ENCODE measurements at places on chromosomes 12 and 14.

- no peak for DNase-seq
Measured at GRCh38 chr14:49408187-49408933, 177.8 kb downstream of the RPS29 start.

DNA sequence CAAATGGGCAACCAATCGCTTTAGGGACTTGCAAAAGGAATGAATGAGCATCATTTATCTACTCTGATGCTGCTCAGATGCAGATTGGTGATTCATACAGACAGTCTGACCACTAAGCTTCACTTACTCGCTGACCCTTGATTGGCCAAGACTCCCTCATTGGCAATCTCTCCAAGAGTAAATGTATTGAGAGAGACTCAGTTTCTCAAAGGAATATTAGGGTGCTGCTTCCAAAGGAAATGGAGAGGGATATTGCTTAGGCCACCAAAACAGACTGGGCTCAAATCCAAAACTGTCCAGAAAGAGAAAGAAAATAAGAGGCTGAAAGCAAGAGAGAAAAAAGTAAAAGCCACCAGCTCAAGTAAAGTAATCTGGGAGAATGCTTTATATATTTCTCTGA is 785.2 kb downstream of the GALC start:
- no peak for DNase-seq

DNA sequence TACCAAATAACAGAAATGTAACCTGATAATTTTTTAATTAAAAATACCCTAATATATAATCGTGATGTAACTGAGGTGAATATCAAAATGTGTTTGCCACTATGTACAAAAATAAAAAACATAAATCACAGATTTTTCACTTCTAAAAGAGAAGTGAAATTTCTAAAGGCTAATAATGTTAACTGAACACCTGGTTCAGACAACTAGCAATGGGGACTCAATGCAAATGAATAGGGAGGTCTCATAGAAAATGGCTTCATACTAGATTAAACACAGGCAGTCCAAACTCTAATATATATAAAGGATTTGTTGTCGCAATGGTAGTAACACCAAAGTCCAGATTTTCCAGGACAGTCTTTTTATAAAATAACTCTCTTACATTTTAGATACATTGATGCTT is 365.4 kb upstream of the ATP2B1 start:
- DNase-seq, result no peak

DNA sequence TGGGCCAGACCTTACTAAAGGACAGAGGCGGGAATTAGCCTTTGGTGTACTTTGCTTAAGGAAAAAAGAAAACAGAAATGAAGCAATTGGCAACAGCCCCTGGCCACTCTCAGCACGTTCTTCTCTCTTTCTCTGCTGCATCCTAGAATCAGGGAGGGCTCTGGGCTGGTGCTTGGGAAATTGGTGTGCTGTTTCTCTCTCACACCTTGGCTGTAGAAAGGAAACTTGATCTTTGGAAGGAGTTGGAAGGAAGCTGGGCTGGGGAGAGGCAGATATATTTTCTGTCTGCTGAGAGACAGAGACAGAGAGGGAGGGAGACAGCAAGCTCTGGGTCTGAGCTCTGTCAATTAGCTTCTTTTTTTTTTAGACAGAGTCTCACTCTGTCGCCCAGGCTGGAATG is 27.4 kb downstream of the NOS1 start:
- no peak for DNase-seq

DNA sequence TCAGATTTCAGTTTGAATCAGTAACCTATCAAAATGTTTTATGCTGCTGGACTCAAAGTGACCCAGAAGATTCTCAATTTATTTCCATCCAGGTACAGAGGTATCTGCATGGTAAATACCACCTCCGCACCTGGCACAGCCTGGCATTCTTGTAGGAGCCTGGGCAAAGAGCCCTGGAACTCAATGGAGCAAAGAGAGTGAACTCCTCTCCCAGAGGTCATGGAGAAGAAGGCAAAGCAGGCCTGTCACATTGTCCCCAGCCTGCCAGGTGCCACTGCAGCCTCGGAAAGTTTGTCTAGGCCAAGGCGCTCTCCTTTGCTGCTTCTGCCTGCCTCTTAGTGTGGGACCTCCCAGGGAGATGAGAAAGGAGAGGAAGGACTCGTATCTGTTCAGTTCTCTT is 319.8 kb downstream of the ZFP36L1 start:
- no peak for DNase-seq

- no peak for DNase-seq
Measured at GRCh38 chr12:108693751-108694150, 37.6 kb downstream of the CORO1C start.

GRCh38 chr12:18427520-18427919 is 166.2 kb downstream of the PIK3C2G start:
- DNase-seq, result no peak

DNA sequence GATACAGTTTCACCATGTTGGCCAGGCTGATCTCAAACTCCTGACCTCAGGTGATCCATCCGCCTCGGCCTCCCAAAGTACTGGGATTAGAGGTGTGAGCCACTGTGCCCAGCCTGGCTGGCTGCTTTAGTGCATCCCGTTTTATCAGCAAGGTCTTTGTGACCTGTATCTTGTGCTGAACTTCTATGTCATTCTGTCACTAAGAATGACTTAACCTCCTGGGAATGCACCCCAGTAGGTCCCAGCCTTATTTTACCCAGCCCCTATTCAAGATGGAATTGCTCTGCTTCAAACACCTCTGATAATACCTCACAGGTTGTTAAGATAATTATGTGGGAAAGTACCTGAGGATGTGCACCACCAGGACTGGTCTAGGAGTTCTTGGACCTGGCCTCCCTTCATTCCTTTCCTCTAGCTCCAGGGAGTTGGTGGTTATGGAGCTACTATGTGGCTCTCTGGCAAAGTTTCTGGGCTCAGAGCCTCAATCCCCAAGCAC is 26.1 kb upstream of the JPH4 start:
- no peak for DNase-seq

DNA sequence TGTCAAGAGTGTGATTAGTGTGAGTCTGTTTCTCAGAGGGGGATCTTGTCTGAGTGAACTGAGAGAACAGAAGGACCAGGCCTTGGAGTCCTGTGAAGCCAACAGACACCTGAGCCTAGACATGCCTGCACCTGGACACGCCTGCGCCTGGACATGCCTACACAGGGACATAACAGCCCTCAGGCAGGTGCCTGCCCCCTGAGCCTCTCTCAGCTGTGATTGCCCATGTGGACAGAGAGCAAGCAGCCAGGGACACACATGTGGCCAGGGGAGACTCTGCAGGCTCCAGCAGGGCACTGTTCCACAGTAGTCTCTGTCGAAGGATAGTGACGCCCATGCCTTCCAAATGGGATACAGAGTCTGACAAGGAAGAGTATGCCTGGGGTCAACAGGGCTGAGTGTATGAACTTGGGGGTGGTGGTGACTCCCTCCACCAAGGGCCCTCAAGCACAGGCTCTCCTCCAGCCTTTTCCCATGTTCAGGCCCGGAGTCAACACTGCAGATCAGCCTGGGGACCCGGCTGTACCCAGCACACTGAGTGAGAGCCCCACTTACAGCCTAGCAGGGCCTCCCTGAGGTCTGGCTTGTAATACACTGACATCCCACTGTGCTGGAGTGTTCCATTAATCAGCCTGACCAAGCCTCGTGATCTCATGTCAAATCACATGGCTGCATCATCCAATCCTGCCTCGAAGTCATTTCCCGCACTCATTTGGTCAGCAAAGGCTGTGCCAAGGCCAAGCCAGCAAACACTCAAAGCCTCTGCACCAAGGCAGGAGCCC is 173.0 kb downstream of the CALM1 start:
- DNase-seq, result no peak

- no peak for DNase-seq
Measured at GRCh38 chr12:6777386-6777785, 5.1 kb downstream of the LAG3 start.

GRCh38 chr12:110531741-110532333 is 29.7 kb downstream of the RAD9B start:
- DNase-seq, result no peak

- no peak for DNase-seq
Measured at GRCh38 chr12:58007875-58008274, 66.5 kb downstream of the ATP23 start.

DNA sequence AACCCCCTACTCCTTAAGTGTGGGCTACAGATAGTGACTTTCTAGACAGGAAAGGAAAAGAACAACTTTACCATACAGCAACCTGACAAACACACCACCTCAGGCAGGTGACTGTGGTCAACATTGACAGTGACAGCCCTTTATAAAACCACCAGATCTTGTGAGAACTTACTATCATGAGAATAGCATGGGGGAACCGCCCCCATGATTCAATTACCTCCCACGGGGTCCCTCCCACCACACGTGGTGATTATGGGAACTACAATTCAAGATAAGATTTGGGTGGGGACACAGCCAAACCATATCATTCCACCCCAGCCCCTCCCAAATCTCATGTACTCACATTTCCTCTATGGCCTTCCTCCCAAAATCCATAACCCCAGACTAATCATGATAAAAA is 16.3 kb downstream of the OR10P1 start:
- DNase-seq, result no peak

DNA sequence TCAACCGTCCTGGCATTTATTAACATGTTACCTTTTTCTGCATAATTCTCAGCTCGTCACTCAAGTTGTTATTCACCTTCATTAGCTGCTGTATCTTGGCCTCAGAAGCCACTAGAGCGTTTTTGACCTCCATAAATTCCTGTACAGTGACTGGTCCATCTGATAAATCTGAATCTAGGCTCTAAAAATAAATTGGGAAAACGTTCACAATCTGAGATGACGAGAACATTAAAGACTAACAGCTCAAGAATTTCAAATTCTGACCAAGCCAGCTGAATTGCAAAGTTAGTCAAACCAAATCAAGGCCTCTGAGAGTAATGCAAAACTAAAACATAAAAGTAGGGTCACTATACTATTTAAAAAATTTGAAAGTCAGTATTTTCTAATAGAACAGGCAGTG is 45.0 kb downstream of the GIT2 start:
- DNase-seq, result no peak

- no peak for DNase-seq
Measured at GRCh38 chr12:121224591-121224990, 14.7 kb downstream of the P2RX4 start.

DNA sequence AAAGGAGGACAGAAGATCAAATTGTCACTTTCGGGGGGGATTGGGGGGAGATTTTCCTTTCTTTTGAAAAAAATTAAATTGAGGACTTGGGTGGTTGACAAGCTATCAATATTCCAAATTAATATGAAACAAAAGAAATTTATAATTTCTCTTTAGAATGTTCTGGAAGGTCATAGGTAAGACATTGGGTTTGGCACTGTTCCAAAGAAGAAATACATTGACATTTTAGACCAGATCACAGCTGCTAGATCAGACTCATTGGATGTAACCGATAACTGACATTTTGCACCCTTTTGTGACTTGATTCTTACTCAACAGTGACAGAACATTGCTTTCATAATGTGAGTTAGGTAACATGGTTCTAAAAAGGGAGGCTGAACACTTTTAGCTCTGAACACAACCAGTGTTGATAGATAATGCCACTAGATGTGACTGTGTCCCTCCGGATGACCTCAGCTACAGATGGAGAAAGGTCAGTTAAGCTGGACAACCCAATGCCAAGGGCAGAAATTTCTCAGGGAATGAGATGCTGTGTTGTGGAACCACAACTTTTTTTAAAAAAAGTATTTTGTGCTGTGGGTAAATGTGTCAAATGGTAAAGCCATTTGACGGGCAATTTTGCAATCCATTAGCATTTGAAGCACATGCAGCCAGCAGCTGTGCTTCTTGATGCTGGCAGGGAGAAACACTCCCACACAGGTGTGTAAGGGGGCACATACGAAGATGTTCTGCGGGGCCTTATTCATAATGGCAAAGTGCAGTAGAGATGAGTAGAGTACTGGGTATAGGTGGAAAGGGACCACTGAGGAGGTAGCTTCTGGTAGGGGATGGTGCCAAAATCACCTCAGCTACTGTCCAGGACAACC is 62.9 kb downstream of the RFX4 start:
- DNase-seq, result no peak

- DNase-seq, result no peak
Measured at GRCh38 chr14:61643555-61643954, 51.8 kb upstream of the HIF1A start.

GRCh38 chr14:104724981-104725771 is 1.1 kb downstream of the ADSS1 start:
- DNase-seq, result no peak

DNA sequence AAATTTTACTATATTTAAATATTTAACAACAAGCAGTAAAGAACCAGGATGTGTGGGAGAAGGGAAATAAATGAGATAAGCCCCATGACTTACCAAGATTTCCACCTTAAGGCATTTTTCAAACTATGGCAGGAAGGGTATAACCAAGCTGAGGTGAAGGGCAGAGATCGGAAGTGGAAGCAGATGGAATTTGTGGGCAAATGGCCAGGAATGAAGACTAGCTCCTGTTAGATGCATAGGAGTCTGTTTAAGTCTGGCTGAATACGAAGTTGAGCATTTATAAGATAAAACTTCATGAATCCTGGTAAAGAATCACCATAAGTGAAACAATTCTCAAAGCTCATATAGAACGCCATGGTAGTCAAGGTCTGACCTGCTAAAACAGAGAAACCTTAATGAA is 163.5 kb downstream of the DIO2 start:
- DNase-seq, result no peak

DNA sequence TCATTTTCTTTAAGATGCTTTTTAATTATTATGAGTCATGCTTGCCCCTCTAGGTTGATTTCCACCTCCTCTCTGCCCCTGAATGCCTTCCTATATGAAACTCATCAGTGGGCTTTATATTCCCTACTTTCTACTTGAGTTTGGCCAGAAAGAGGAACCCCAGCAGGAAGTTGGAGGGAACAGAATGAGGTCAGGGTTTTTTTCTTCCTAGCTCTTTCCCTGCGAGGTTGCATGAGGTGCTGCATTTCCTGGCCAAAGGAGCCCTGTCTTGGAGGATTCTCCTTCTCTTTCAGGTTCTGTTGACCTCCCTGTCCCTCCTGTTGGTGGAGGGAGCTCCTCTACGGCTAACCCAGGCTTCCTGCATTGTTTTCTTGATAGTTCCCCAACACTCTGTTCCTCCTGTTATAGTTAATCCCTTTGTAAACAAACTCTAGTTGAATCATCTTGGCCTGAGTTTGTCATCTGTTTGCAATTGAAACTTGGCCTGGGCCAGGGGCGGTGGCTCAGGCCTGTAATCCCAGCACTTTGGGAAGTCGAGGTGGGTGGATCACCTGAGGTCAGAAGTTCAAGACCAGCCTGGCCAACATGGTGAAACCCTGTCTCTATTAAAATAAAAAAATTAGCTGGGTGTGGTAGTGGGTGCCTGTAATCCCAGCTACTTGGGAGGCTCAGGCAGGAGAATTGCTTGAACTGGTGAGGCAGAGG is 15.3 kb upstream of the SPIC start:
- DNase-seq, result no peak

- DNase-seq, result no peak
Measured at GRCh38 chr12:8513256-8513655, at the start of gene CLEC4D. TSS of gene CLEC4D (plus strand) at chr12:8513503. CDS start at chr12:8513733, 230 bp downstream.

Data from stimulated activated CD4-positive, alpha-beta T cell treated with anti-CD3 and anti-CD28 coated beads, Interleukin-4, amount 100 ng/mL, for 4 hours (primary cell).